Stimulated activated CD8-positive, alpha-beta memory T cell treated with anti-CD3 and anti-CD28 coated beads, Interleukin-15, amount 100 ng/mL, for 1 hour (primary cell): ENCODE measurements at places on chromosomes 2 and 18.

- no peak for DNase-seq
Measured at GRCh38 chr2:169006665-169007064, 24.5 kb downstream of the ABCB11 start.

- no peak for DNase-seq
Measured at GRCh38 chr2:157898591-157898996, 22.5 kb upstream of the ACVR1 start.

GRCh38 chr2:82795446-82795845 lies 1663.6 kb downstream of the SUCLG1 start:
- DNase-seq: no peak

DNA sequence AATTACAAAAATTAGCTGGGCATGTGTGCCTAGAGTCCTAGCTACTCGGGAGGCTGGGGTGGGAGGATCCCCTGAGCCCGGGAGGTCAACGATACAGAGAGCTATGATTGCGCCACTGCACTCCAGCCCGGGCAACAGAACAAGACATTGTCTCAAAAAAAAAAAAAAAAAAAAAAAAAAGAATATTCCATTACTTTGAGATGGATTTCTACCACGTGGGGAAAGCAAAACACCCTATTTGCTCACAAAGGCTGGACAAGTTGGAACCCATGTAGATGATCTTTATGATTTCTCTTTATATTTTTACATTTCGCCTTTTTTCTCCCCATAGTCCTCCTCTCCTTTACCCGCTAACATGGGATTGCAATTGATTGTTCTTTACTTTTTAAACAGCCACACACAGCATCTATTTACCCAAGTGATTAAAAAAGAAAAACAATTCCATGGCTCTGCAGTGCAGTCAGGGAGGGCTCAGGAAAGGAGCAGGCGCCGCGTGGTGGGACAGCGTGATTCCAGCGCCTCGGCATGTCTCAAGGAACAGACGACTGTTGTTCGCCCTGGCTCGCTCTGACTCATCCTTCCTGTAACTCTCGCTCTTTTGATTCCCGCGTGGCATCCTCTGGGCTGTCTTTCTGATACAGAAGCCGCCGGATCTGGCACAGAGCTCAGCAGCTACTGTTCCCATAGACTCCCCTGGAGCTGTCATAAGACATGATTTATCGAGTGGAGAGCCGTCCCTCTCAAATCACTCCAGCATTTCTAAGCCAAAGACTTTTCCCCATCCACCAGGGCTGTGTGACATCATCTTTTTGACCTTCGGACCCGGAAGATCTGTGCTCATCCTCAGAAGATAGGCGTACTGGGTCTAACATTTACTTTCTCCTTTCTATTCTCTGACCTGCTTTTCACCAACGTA lies 230.4 kb upstream of the AGAP1 start:
- no peak for DNase-seq

DNA sequence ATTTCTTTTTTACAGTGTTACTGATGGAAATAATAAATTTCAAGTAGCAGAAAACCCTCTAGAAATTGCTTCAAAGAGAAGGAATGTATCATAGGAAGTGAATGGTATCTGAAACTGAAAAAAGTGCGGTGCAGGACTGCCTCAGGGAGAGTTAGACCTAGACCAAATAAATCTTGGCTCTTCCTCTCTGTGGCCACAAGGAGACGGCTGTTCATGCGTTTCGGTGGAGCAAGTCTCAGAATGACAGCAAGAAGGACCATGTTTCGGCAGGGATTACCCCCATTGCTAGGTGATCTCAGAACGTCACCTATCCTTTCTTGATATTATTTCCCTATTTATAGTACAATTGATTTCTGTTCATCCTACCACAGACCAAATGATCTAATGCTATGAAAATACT lies 522.3 kb downstream of the SOX11 start:
- no peak for DNase-seq

- no peak for DNase-seq
Measured at GRCh38 chr2:98142106-98142791, 55.3 kb downstream of the VWA3B start.

- no peak for DNase-seq
Measured at GRCh38 chr2:6968319-6969100, 51.3 kb downstream of the RNF144A start.

DNA sequence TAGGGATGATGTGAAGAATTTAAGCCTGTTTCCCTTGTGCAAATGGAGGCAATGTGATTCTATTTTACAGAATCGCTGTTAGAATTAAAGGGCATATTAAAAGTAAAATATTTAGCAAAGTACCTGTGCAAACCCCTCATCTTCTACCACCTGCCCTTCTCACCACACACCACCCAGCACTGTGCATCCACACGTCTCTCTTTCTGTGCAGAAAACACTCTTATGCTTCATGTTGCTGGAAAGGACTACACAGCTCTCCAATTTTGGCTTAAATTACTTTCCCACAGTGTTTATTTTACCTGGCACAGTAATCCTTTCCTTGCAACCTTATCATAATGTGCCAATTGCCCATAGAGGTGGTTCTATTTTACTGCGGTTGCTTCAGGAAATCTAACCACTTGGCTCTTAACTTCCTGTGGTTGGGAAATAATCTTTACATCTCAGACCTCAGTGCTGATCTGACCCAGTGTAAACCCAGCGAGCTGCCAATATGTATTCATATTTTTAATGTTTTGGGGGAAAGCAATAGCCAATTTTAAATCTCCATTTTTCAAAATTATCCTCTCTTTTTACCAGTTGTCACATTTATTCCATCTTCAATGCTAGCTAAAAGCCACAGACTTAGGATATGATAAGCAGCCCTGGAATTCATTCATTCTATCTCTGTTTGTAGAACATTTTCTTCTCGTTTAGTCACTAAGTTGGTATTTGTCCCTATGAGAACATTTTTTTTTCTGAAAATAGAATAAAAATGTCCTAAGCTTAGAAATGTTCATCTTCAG lies 250.9 kb downstream of the DSEL start:
- DNase-seq: no peak

DNA sequence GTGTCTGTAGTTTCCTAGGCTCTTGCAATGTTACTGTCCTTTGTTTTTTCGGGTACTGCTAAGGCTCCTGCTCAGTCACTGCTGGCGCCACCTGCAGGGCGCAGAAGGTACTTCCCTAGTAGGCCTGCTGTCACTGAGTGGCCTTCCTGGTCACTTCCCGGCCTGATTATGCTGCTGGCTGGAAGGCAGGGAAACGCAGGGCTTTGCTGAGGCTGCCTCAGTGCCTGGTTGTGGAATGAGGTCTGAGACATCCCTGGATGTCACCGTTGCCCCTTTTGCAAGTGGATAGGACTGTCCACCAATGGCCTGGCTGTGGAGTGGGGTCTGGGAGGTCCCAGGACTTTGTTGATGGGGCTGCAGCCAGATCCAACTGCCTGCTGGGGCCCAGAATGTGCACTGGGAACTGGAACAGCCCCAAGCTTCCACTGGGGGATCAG lies 13.1 kb downstream of the DAW1 start:
- DNase-seq: no peak

GRCh38 chr2:111715987-111716904 lies 167.7 kb downstream of the ANAPC1 start:
- DNase-seq: no peak

GRCh38 chr2:200604571-200605255 lies 18.9 kb downstream of the AOX1 start:
- no peak for DNase-seq

DNA sequence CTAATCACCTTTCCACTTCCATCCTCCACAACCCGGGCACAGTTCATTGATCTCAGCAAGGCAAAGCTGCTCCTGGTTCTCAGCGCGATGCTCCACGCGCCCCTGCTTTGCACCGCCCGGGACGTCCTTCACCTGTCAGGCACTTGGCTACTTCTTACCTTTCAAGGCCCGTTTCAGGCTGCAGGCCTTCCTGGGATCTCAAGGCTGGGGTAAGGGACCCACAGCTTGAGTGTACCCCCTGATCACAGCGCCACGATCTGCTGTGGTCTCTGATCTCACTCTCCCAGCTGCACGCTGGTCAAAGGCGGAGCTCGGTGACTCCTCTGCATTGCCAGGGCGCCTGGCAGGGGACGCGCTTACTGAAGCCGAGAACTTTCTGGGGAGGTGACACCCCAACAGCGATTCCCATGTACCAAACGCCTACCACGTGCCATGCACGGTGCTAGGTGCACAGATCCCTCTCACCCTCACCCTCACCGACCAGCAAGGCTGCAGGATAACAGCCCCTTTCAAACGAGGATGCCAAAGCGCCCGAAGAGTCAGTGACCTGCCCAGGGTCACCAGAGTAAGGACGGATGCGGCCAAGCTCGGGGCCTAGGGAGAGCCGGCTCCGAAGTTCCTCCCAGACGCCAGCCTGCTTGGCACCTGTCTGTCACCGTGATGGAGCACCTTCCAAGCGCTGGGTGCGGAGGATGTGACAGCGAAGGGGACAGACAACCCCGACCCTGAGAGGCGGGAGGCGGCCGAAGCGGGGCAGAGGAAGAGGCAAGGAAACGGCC lies 818 bp downstream of the ITGB1BP1 start:
- DNase-seq: peak; percentile 15

DNA sequence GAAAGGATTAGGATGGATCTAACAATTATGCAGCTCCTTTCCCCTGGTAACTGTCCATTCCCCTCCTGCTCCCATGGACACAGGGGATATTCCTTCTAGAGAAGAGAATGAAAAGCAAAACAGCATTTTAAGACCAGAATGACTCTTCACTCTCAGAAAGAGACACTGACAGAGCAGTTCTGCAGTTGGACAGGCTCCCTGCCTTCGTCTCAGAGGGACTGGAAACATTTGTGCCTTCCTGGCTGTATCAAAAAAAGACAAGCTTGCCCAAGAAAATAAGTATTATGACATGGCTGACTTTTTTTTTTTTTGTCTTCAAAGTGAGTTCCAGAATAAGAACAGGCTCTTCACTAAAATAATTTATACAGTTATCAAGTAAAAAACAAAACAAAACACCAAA lies 9.5 kb downstream of the PID1 start:
- DNase-seq: no peak

DNA sequence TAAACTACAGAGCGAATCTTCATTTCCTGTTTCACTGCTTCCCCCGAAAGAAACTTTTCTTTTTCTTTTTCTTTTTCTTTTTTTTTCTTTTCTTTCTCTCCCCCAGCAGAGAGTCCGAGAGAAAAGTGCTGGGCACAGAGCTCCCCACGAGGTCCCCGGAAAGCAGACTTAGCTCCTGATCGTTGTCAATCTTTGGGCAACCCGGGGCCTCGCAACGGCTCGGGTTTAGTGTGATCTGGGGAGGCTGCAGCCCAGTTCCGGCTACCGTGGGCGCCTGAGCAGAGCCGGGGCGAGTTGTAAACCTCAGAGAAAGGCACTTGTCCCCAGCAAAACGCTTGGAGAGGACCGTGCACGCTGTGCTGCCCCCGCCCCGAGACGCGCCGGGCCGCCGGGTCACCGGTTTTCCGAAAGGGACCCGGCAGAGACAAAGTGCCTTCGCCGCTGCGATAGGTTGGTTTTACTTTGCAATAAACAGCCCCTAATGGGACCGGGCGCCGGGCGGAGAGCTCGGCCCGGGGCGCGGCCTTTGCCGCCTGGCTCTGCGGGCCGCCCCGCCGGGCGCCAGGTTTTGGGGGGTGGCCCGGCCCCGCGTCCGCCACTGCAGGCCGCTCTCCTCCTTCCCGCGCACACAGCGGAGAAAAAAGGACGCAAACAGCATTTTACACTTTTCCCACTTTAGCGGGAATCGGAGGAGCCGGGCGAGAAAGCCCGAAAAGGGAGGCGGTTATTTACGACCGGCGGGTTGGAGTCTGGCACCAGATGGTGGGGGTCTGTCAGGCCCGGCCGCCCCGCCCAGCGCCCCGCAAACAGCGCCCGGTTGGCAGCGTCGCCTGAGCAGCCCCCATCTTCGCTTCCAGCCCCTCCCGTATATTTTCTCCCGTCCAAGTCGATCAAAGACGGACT lies 136.0 kb downstream of the INSIG2 start:
- no peak for DNase-seq

GRCh38 chr2:164785457-164785856 lies 56.2 kb downstream of the COBLL1 start:
- no peak for DNase-seq

DNA sequence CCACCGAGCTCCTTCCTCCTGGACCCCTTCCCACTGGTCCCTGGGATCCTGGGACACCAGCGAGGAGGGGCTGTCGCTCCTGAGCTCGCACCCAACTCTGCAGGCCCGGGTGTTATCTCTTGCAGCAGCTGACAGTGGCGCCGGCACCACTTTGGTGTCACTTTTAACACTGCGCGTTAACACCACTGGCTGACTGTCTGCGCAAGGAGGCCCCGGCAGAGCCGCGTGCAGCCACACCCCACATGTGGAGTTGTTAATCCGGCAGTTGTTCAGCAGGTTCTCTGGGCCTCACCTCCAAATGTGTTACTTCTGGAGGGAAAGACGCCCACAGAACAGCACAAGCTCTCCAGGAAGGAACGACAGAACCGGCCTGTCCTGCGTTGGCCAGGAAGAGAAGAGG lies 155.0 kb upstream of the GLI2 start:
- DNase-seq: no peak

- DNase-seq: no peak
Measured at GRCh38 chr18:6399776-6400175, 14.9 kb downstream of the L3MBTL4 start.

DNA sequence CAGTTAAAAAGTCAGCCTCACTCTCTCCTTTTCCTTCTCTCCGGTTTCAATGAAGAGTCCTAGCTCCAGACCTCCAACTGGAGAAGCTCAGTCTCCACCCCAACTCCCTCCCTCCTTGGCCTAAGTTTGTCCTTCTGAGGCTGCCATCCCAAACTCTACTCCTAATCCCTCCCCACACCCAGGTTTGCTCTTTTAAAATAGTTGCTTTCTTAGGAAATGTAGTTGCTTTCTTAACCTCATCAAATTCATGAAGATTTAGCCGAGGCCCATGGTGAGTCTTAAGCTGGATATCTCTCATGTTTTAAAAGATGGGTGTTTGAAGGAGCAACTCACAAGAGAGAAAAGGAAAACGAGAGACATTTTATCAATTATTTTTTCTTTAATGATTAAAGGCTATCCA lies 937 bp upstream of the LANCL1 start:
- no peak for DNase-seq

GRCh38 chr2:79638410-79638809 lies 125.6 kb downstream of the CTNNA2 start:
- DNase-seq: no peak

DNA sequence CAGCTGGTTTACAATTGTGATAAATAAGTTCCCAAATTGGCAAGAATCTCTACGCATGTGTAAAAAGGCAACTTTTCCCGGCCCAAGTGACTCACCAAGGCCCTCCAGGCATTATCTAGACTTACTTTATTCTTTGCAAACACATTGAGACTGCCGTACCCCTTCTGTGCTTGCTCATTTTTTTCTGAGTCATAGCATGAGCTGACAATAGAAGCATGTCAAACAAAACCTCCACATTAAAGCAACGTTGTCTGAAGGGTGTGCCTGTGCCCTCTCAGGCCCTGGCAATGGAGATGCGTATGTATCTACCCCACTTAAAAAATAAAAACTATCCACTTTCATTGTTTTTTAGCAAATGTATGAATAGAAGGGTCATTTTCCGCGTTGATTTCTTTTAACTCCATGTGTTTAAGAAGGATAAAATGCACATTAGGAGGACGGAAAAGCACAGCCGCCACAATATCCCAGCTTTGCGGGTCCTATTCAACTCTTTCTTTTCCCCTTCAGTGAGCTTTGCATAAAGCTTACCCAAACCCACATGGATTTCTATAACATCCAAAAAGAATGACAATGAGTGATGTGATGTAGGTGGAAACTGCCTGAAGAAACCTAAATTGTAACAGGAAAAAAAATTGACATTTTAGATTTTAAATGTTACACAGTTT lies 298.2 kb downstream of the CDCA7 start:
- no peak for DNase-seq

- DNase-seq: no peak
Measured at GRCh38 chr18:76479351-76480238, 15.4 kb downstream of the ZNF516 start.

GRCh38 chr2:104332731-104333130 lies 521.2 kb upstream of the POU3F3 start:
- DNase-seq: no peak

GRCh38 chr2:42918041-42918440 lies 125.7 kb upstream of the HAAO start:
- no peak for DNase-seq
